ENCODE measurements at places on chromosomes 6 and 20. TPM values are rescaled to one million over a fixed set of nuclear protein-coding genes. Genes with fewer than 3 reads are reported as not detected.
A peak's percentile ranks its signal among the peaks of the same experiment; 100 is the strongest.

The ZC3H12D gene
- 0.27 TPM for total RNA-seq

The LRRC73 gene
- 0.34 TPM for total RNA-seq

DNA sequence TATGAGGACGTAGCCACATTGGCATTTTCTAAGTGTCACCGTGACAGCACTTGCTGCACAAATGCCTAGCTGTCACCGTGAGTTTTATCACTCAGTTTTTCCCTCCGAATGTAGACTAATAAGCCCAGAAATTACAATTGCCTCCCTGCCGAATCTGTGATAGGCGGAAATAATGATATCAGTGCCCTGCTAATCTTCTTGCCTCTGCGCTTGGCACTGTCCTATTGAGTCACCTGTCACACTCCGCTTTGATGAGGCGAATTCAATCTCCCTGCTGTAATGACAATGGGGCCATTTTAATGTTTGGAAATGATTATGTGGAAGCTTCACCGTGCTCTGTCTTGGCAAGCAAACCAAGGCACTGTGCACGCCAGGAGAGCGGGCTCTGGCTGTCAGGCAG is 112.8 kb downstream of the LINC00237 start:
- DNase-seq = no peak
- H3K4me1 ChIP-seq = no peaks in the 10 kb centered on the region
- no peaks in the 10 kb centered on the region for H3K36me3 ChIP-seq

GRCh38 chr20:37943501-37944455 is 40.9 kb downstream of the VSTM2L start:
- H3K36me3 ChIP-seq = no peaks in the 10 kb centered on the region
- H3K27ac ChIP-seq = no peak overlapping the region
- DNase-seq = peak; percentile 17
- peaks cover 7% of the 10 kb centered on the region for H3K27me3 ChIP-seq

DNA sequence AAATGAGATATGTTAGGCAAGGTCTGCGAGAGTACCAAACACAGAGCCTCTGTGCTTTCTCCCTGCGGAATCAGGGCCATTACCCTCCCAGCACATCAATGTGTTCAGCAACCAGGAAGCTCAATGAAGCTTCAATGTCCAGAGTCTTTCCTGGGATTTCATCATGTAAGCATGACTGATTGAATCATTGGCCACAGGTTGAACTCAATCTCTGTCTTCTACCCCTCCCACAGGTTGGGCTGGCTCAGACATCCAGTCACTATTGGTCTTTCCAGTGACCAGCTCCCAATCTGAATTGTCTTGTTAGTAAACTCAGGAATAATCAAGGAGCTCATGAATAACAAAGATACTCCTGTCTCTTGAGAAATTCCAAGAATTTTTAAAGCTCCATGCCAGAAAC is 2.7 kb upstream of the DTD1 start:
- DNase-seq = no peak
- peaks cover 8% of the 10 kb centered on the region for H3K4me1 ChIP-seq
- no peak overlapping the region for H3K4me3 ChIP-seq
- no peak overlapping the region for H3K27ac ChIP-seq
- H3K27me3 ChIP-seq = no peaks in the 10 kb centered on the region
